ENCODE measurements at places on chromosomes 6 and 20. TPM values are rescaled to one million over a fixed set of nuclear protein-coding genes. Genes with fewer than 3 reads are reported as not detected.

ETV7 gene
- 21.9 TPM for total RNA-seq

OLIG3 gene
- total RNA-seq = 0.45 TPM

CARMIL1 gene
- total RNA-seq = 1.5 TPM

NNAT gene
- not detected for total RNA-seq

TENT5A gene
- total RNA-seq = 2.0 TPM

DPPA5 gene
- not detected for total RNA-seq

GOPC gene
- 22.9 TPM for total RNA-seq

Data from activated CD4-positive, alpha-beta memory T cell treated with anti-CD3 and anti-CD28 coated beads, Interleukin-2, amount 10 ng/mL, durations not matched to agents 7 days and 5 days (primary cell).